Activated naive CD8-positive, alpha-beta T cell treated with anti-CD3 and anti-CD28 coated beads, Interleukin-2, amount 10 ng/mL, durations not matched to agents 7 days and 5 days (primary cell): ENCODE measurements at places on chromosomes 7 and 10. TPM values are rescaled to one million over a fixed set of nuclear protein-coding genes. Genes with fewer than 3 reads are reported as not detected.

The TAS2R38 gene
- not detected for total RNA-seq

The TFPI2 gene
- total RNA-seq, result not detected

The ACBD7 gene
- total RNA-seq, result 1.8 TPM

The MAPK8 gene
- total RNA-seq, result 32.7 TPM

The CREB5 gene
- total RNA-seq, result not detected

The TMEM176B gene
- total RNA-seq, result 0.82 TPM

The SLIT1 gene
- 0.44 TPM for total RNA-seq

The AOC1 gene
- total RNA-seq, result not detected

The GATA3 gene
- 49.1 TPM for total RNA-seq

The CYP26C1 gene
- not detected for total RNA-seq

The SFTPA2 gene
- total RNA-seq, result not detected

The STARD3NL gene
- 22.0 TPM for total RNA-seq

The OLAH gene
- total RNA-seq, result 0.61 TPM

The SEMA3E gene
- not detected for total RNA-seq
